ENCODE measurements at places on chromosomes 3 and 15.

DNA sequence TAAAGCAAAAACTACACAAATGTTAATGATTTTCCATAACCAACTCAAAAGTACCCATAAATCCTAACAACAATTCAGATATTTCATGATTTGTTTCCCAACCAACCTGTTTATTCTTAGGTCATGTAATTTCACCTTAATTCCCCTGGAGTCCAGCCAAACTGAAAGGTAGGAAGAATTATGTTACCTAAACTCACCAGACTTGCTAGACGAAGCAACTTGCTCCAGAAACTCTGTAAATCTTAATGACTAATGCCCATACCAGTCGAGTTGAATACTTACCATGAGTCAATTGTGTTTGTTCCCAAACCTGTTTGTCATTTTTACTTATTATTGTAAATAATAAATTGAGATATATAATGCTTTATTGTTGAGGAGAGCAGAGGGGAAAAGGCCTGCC, 1030.0 kb downstream of the TBL1XR1 start:
- DNase-seq: no peak

DNA sequence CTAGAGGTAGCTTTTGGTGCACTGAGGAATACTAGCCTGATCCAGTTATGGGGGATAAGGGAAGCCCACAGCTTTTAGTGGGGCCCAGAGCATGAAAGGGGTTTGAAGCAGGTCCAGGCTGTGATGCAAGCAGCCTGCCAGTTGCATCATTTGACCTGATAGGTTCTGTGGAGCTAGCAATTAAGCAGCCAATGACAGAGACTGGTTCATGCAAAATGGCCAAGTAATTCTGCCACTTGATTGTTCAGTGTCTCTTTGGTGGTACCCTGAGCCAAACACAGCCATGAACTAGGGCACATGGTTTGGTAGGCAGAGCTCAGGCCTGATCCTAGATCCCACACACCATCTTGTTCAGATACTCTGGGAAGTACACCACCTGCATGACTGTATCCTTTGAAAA, 91.0 kb upstream of the PRR23C start:
- DNase-seq: no peak

GRCh38 chr15:77636209-77636608, 3.5 kb upstream of the LINGO1 start:
- no peak for DNase-seq

- no peak for DNase-seq
Measured at GRCh38 chr15:66388576-66388975, 1.9 kb downstream of the MAP2K1 start.

DNA sequence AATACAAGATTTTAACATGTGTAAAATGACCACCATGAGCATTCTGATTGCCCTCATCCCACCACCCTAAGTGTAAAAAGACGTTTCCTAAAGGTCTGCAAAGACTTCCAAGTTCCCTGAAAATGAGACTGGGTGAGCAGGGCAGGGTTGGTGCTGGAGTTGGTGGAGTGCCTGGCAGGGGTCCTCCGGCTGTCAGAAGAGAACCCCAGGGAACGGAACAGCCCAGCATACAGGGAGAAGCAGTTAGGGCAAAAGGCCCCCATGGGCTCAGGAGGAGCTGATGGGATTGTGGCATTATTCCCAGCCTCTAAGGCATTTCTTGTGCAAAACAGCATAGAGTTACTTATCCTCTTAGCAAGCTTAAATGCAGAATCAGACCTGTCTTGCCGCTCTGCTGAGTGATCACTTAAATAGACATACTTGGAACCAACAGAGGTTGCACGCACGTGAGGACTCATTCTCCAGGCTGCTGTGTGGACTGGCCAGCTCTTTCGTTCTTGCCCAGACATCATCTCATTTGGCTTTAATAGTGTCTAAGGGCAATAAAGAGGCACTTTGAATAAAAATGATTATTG, 36.0 kb downstream of the XYLB start:
- DNase-seq: no peak

Measured in suppressor macrophage treated with lipopolysaccharide for 4 hours (primary cell).